ENCODE measurements at places on chromosomes 13 and 19. TPM values are rescaled to one million over a fixed set of nuclear protein-coding genes. Genes with fewer than 3 reads are reported as not detected.
A peak's percentile ranks its signal among the peaks of the same experiment; 100 is the strongest.

Gene CEACAM20
- not detected for polyA plus RNA-seq

Gene NDUFS7
- 33.1 TPM for polyA plus RNA-seq

Gene CABP5
- not detected for polyA plus RNA-seq

Gene TICAM1
- 9.0 TPM for polyA plus RNA-seq

Gene RFPL4AL1
- polyA plus RNA-seq = not detected

Gene PLPPR3
- 13.7 TPM for polyA plus RNA-seq

Gene ARID3A
- polyA plus RNA-seq = 28.0 TPM

- no peak for DNase-seq
These were observed 4.0 kb downstream of the TMIGD2 start for GRCh38 chr19:4297901-4298809.

DNA sequence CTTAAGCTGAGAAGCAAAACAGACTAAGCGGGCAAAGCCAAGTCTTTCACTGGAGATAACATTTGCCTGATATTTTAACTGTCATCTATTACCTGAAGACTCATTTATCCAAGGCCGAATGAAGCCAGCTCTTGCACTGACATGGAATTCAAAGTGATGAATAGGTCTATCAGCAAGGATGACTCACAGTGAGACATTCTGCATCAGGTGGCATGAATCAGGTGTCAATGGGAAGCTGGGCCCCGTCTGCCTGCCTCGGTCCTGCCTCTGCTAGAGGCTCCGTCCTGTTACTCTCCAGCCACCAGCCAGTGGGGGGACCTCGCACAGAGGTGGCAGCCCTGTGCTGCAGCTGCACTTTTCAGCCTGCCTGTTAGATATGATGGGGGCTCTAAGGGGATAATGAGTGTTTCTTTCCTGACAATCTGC is 23.5 kb downstream of the STARD13 start:
- no peak for DNase-seq

- DNase-seq = no peak
These were observed 5.5 kb downstream of the ACP4 start for GRCh38 chr19:50795664-50796073.

- DNase-seq = no peak
These were observed 27.4 kb upstream of the ZNF83 start for GRCh38 chr19:52665529-52665928.

GRCh38 chr19:5957170-5957569 is 20.8 kb downstream of the RANBP3 start:
- DNase-seq = no peak

DNA sequence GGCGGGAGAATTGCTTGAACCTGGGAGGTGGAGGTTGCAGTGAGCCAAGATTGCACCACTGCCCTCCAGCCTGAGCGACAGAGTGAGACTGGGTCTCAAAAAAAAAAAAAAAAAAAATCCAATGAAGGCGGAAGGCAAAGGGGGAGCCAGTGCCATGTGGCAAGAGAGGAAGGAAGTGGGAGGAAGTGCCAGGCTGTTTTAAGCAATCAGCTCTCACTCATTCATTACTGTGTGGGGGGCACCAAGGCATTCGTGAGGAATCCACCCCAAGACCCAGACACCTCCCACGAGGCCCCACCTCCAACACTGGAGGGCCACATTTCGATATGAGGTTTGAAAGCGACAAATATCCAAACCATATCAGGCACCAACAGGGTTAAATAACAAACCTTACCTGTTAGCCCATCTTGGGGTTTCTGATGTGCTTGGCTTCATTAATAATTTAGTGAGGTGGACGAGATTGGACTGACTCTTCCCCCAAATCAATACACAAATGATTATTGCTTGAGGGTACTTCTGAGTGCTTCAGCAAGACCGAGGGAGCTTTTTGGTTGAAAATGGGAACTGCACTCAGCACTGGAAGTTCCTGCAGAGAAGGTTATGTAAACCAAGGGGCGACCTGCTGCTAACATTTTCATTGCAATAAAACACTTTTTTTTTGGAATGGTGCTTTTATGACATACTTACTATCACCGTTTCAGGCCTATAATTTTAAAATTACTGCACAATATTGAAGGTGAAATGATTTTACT is 7.5 kb upstream of the LRP3 start:
- DNase-seq = no peak

GRCh38 chr13:99857738-99858137 is 113.8 kb downstream of the ZIC5 start:
- DNase-seq = no peak

GRCh38 chr13:70817576-70817975 is 709.3 kb upstream of the KLHL1 start:
- no peak for DNase-seq

DNA sequence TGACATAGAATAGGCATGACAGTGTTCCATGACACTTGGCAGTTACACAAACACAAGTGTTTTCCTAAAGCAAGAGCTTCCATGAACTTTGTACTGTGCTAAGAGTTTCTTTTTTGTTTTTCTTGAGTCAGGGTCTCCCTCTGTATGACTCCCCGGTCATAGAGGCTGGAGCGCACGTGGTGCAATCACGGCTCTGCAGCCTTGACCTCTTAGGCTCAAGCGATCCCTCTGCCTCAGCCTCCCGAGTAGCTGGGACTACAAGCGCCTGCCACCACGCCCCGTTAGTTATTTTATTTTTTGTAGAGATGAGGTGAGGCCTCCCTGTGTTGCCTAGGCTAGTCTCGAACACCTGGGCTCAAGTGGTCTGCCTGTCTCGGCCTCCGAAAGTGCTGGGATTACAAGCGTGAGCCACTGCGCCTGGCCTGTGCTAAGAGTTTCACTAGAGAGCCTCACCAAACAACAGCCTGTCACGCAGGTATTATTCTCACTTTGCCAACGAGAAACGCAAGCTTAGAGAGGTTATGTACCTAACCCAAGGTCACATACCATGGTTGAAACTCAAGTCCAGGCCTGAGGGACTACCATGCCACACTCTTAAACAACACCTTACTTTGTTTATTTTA is 355.9 kb downstream of the KLF12 start:
- no peak for DNase-seq

GRCh38 chr19:43594710-43595604 is 977 bp downstream of the IRGQ start:
- peak; percentile 47 for DNase-seq

GRCh38 chr13:110183910-110184309 is 123.0 kb downstream of the COL4A1 start:
- DNase-seq = no peak

DNA sequence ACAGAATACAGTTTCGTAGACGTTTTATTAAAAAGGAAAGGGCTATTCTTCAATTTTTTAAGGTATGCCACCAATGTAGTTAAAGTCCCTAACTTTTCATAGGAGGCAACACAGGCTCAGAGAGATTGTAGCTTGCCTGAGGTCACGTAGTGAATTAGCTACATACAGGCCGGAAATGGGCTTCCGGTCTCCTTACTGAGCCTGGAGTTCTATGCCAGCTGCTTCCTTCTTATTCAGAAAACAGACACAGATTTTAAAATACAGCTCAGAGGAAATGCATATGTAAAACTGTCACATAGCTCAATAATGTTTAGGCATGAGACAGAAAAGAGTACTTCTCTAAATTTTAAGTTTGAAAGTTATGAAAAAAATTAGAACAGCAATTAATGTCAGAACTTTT is 85.4 kb upstream of the TUBA3C start:
- DNase-seq = no peak

DNA sequence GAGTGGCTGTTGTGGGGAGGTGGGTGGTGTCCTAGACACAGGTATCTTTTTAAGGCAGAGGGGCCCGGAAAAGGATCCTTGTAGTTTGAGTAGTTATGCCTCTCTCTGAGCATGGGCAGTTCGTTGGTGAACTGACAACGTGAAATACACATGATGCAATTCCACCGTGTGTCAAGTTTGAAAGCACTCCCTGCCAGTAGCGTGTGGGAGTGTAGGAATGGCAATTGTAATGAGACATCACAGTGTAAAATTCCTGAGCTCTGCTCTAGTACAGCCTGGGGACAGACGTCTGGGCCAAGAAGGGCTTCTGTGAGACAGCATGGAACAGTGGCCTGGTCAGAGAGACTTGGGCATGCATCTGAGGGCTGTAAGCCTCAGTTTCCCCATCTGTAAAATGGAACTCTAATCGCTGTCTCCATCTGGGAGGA is 10.4 kb upstream of the ASF1B start:
- DNase-seq = no peak

- no peak for DNase-seq
These were observed 164.9 kb upstream of the CSNK1A1L start for GRCh38 chr13:37270226-37271001.

DNA sequence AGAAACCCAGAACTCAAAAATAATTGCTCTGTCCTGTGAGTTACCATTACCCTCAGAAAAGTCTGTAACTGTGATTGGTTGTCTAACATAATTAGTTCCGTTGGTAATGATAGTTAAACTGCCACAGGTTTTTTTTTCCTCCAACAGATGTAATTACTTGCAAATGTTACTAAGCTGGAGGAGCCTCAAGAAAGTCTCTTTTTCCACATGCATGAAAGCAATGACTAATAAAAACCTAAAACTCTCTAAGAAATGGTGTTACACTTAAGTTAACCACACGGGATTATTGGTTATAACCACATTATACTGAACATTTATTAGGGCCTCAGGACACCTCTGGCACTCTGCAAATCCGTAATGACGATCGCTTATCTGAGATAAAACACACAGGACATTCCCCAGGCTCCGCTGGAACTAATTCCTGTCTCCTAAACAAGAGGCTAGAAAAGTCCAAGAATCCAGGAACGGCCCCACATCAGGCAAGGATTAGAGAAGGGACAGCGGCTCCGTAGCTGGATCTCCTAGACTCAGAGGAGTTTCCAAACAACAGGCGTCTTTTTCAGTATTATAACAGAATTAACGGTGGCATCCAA is 753 bp downstream of the ZNF235 start:
- DNase-seq = peak; percentile 10

GRCh38 chr13:111401755-111402154 is 81.3 kb downstream of the TEX29 start:
- no peak for DNase-seq
